ENCODE measurements at places on chromosomes 13 and 19.

GRCh38 chr19:38670921-38671398 lies 23.5 kb downstream of the ACTN4 start:
- H3K4me3 ChIP-seq = no peak overlapping the region
- no peak for DNase-seq
- H3K27me3 ChIP-seq = no peaks in the 10 kb centered on the region
- H3K36me3 ChIP-seq = no peaks in the 10 kb centered on the region

- H3K27ac ChIP-seq = no peak overlapping the region
- DNase-seq = no peak
- no peaks in the 10 kb centered on the region for H3K4me1 ChIP-seq
- H3K27me3 ChIP-seq = no peaks in the 10 kb centered on the region
Measured at GRCh38 chr13:101747039-101747438, 294.6 kb downstream of the ITGBL1 start.

DNA sequence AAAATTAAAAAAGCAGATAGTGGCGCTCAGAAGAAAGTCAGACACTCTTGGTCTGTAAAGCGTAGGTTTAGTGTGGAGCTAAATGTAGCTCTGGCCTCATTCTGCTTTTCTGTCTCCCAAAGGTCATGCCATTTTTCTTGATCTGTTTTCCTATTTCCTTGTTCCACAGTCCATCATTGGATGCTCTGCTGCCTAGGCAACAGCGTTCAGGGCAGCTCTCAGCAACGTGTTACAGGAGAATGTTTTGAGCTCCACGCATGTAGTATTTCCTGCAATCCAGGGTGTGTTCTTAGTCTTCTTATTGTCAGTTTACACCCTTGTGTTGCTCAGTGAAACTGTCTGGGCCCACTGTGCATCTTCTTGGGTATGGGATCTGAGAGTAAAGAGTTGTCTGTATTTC lies 46.0 kb upstream of the PCDH8 start:
- no peak overlapping the region for H3K4me3 ChIP-seq
- no peaks in the 10 kb centered on the region for H3K36me3 ChIP-seq

DNA sequence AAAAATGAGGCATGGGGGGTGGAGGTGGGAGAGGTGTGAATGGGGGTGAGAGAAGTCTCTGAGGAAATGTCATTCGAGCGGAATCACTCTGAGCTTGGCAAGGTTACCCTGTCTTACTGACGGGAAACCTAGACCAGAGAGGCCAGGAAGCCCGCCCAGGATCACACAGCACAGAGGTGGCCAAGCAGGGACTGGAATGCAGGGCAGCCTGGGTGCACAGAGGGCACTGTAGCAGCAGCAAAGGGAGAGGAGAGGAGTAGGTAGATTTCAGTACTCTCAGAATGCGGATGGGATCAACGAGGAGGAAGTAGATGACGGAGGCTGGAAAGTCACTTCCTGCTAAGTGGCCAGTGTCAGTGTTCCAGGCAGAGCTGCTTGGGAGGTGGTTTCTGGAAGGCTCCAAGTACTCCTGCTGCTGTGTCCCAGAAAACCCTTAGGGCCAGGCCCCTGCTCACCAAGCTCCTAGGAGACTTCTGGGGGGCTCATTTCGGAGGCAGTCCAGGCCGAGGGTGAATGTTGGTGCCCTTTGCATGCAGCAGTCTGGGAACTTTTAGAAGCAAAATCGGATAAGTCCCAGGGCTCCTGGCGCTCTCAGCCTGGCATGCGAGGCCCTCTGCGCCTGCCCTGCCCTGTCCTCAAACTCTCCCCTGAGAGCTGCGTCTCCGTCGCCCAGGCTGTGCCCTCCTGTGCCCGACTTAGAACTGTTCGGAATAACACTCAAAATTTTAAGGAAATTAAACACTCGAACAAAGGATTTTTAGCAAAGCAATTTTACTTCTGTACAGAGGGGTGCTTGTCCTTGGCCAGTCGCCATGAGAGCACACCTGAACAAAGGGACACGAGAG lies 33.5 kb downstream of the DNM2 start:
- peaks cover 3% of the 10 kb centered on the region for H3K36me3 ChIP-seq
- H3K4me3 ChIP-seq = no peak overlapping the region
- no peaks in the 10 kb centered on the region for H3K27me3 ChIP-seq
- no peak for DNase-seq

- no peak overlapping the region for H3K27ac ChIP-seq
- H3K4me3 ChIP-seq = no peak overlapping the region
- DNase-seq = peak; percentile 80
- peaks cover 36% of the 10 kb centered on the region for H3K4me1 ChIP-seq
- no peaks in the 10 kb centered on the region for H3K27me3 ChIP-seq
Measured at GRCh38 chr19:12676384-12676792, 5.3 kb downstream of the DHPS start.

- peaks cover 13% of the 10 kb centered on the region for H3K4me1 ChIP-seq
- no peaks in the 10 kb centered on the region for H3K36me3 ChIP-seq
- no peak for DNase-seq
- no peak overlapping the region for H3K27ac ChIP-seq
Measured at GRCh38 chr13:113129480-113129879, 6.9 kb downstream of the F10 start.

- no peak overlapping the region for H3K4me3 ChIP-seq
- H3K27ac ChIP-seq = no peak overlapping the region
- H3K4me1 ChIP-seq = peaks cover 10% of the 10 kb centered on the region
- no peaks in the 10 kb centered on the region for H3K27me3 ChIP-seq
Measured at GRCh38 chr19:7104747-7105447, 35.4 kb downstream of the ZNF557 start.

GRCh38 chr13:113168211-113168610 lies 9.8 kb downstream of the PROZ start:
- no peak for DNase-seq
- H3K36me3 ChIP-seq = peaks cover 27% of the 10 kb centered on the region
- no peak overlapping the region for H3K27ac ChIP-seq
- H3K4me1 ChIP-seq = peaks cover 22% of the 10 kb centered on the region
- no peak overlapping the region for H3K4me3 ChIP-seq

- H3K4me3 ChIP-seq = no peak overlapping the region
- H3K27ac ChIP-seq = no peak overlapping the region
- no peaks in the 10 kb centered on the region for H3K36me3 ChIP-seq
- no peaks in the 10 kb centered on the region for H3K4me1 ChIP-seq
- H3K27me3 ChIP-seq = peaks cover 4% of the 10 kb centered on the region
Measured at GRCh38 chr13:20955496-20955895, 53.0 kb upstream of the XPO4 start.

- peaks cover 14% of the 10 kb centered on the region for H3K4me1 ChIP-seq
- peaks cover 12% of the 10 kb centered on the region for H3K36me3 ChIP-seq
- DNase-seq = no peak
- no peaks in the 10 kb centered on the region for H3K27me3 ChIP-seq
- no peak overlapping the region for H3K27ac ChIP-seq
Measured at GRCh38 chr13:74018062-74018431, 116.2 kb downstream of the KLF12 start.

- no peaks in the 10 kb centered on the region for H3K27me3 ChIP-seq
- H3K36me3 ChIP-seq = peaks cover 16% of the 10 kb centered on the region
- H3K27ac ChIP-seq = peak overlapping the region; percentile 35
- H3K4me3 ChIP-seq = no peak overlapping the region
Measured at GRCh38 chr19:19475015-19475765, 40.2 kb downstream of the TSSK6 start.

- DNase-seq = no peak
- H3K4me1 ChIP-seq = no peaks in the 10 kb centered on the region
- H3K27ac ChIP-seq = no peak overlapping the region
Measured at GRCh38 chr13:73177017-73177416, 118.2 kb downstream of the KLF5 start.

- H3K27ac ChIP-seq = no peak overlapping the region
- H3K36me3 ChIP-seq = no peaks in the 10 kb centered on the region
- H3K4me3 ChIP-seq = no peak overlapping the region
Measured at GRCh38 chr13:34381228-34381627, 560.8 kb upstream of the NBEA start.

DNA sequence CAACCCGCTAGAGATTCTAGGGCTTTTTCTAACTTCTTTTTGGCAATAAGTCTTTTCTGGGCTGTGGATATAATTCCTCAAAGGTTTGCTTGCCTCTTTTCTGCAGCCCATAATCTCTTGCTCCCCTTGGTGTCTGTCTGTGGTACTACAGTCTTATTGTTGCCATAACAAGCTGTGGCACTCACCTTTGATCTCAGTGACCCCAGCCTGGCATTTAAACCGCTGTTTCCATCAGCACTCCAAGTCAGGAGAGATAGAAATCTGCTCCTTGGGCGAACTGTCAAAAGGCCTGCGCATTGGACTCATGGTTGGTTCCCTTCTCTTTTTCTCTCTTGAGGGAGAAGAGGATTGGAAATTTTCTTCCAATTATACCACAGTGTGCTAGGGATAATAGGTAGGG lies 14.5 kb upstream of the MPHOSPH8 start:
- H3K4me1 ChIP-seq = no peaks in the 10 kb centered on the region
- no peak overlapping the region for H3K27ac ChIP-seq

GRCh38 chr13:30585748-30586262 lies 31.9 kb upstream of the USPL1 start:
- H3K4me1 ChIP-seq = no peaks in the 10 kb centered on the region
- H3K27me3 ChIP-seq = no peaks in the 10 kb centered on the region
- no peak overlapping the region for H3K4me3 ChIP-seq
- no peak overlapping the region for H3K27ac ChIP-seq
- no peaks in the 10 kb centered on the region for H3K36me3 ChIP-seq

GRCh38 chr19:1366296-1366695 lies 17.4 kb upstream of the NDUFS7 start:
- peaks cover 17% of the 10 kb centered on the region for H3K4me1 ChIP-seq
- H3K4me3 ChIP-seq = no peak overlapping the region
- H3K27me3 ChIP-seq = no peaks in the 10 kb centered on the region
- peaks cover 30% of the 10 kb centered on the region for H3K36me3 ChIP-seq
- no peak overlapping the region for H3K27ac ChIP-seq
- no peak for DNase-seq

- H3K4me1 ChIP-seq = no peaks in the 10 kb centered on the region
- H3K27me3 ChIP-seq = no peaks in the 10 kb centered on the region
- H3K27ac ChIP-seq = no peak overlapping the region
- H3K4me3 ChIP-seq = no peak overlapping the region
Measured at GRCh38 chr19:33865306-33865705, 68.6 kb downstream of the KCTD15 start.

DNA sequence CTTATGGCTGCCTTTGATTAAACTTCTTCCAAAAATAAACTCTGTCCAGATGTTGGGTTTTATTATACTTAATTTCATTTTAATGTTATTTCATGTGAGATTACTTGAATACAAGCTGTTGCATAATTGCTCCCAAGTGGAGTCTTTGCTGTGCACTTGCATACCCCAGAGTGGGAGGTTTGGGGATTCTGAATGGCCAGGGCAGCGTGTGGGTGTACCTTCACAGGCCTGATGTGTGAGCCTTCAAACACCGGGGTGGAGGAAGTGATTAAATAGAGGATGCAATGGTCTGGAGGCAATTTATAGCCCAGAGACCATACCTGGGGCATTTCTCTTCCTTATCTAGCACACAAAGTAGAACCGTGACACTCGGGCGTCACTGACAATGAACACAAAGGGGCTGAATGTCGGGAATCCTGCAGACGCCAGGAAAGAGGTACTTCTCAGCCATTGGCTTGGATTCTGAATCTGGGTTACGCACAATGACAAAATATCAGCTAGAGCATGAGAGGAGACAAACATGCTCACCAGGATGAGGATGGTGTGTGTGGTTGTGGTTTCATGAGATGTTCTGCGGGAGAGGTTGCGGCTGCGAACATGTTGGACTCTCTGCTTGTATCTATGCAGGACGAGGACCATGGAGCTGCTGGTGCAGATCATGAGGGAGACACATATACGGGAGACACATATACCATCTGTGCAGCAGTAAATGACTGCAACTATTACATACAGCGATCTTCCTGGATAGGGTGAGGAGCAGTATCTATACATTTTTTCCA lies 7.1 kb upstream of the LILRA5 start:
- H3K4me1 ChIP-seq = peaks cover 6% of the 10 kb centered on the region
- H3K27me3 ChIP-seq = peaks cover 9% of the 10 kb centered on the region
- DNase-seq = no peak
- no peak overlapping the region for H3K4me3 ChIP-seq
- H3K27ac ChIP-seq = no peak overlapping the region

DNA sequence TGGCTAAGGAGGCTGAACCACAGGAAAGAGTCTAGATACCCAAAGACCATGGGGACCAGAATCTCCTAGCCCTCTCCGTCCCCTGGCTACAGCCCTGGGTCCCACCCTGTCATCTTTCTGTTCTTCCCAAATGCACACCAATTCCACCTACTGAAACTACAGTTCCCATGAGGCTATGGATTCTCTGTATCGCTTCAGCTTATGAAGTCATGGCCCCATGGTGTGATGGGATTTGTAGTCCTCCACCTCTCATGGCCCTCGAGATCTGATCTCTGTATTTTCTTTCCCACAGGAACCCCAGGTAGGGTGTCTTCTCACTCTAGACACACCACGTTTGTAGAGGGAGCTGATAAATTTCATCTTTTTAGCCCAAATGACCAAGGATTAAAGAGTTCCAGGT lies 11.8 kb downstream of the PTPRH start:
- no peak overlapping the region for H3K27ac ChIP-seq
- H3K4me3 ChIP-seq = no peak overlapping the region
- DNase-seq = no peak
- H3K27me3 ChIP-seq = peaks cover 5% of the 10 kb centered on the region

- H3K27ac ChIP-seq = no peak overlapping the region
- H3K4me1 ChIP-seq = no peaks in the 10 kb centered on the region
- no peaks in the 10 kb centered on the region for H3K27me3 ChIP-seq
- H3K4me3 ChIP-seq = no peak overlapping the region
Measured at GRCh38 chr13:67632590-67632989, 402.5 kb upstream of the PCDH9 start.

DNA sequence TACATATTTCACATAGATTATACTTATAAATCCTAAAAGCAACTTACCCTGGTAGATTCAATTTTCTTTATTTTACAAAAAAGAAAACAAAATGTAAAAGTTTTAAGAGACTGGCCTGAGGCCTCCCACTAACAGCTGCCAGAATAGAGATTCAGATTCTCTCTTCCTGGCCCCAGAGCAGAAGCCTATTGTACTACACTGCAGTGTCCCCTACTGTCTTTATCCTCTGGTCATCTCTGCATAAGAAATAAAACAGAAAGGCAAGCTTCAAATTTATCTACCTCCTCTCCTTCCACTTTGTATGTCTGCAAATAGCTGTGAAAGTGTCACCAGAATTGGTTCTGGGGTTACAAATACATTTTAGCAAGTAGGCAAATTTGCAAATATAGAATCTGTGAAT lies 1004.1 kb upstream of the PCDH9 start:
- H3K4me1 ChIP-seq = no peaks in the 10 kb centered on the region
- H3K27me3 ChIP-seq = no peaks in the 10 kb centered on the region
- no peak overlapping the region for H3K27ac ChIP-seq
- no peaks in the 10 kb centered on the region for H3K36me3 ChIP-seq
- H3K4me3 ChIP-seq = no peak overlapping the region
- DNase-seq = no peak

Data from CD4-positive, alpha-beta T cell (primary cell).